Activated CD8-positive, alpha-beta memory T cell treated with anti-CD3 and anti-CD28 coated beads for 48 hours (primary cell): ENCODE measurements at places on chromosomes 4 and X.

DNA sequence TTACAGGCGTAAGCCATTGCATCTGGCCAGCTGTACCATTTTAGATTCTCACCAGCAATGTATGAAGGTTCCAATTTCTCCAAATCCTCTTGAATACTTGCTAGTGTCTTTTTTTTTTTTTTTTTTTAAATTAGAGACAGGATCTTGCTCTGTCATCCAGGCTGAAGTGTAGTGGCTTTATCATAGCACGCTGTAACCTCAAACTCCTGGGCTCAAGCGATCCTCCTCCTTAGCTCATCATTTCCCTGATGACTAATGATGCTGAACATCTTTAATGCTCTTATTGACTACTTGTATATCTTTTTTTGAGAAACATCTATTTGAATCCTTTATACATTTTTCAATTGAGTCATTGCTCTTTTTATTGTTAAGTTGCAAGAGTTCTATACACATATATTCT lies 40.3 kb downstream of the HDAC8 start:
- no peak for DNase-seq

DNA sequence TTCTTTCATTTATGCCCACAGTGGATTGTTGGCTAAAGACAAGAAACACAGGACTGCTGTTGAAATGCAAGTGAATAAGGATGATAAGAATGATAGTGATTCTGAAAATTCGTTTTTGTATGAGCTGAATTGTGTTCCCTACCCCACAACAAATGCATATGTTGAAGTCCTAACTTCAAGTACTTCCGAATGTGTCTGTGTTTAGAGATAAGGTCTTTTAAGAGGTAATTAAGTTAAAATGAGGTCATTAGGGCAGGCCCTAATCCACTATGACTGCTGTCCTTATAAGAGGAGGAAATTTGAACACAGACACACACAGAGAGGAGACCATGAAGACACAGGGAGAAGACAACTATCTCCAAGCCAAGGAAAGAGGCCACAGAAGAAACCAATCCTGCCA lies 126.6 kb upstream of the ACSL4 start:
- DNase-seq: no peak

GRCh38 chr4:123870216-123870876 lies 473.8 kb downstream of the SPRY1 start:
- no peak for DNase-seq

- DNase-seq: no peak
Measured at GRCh38 chr4:3703343-3703676, 62.9 kb upstream of the ADRA2C start.

DNA sequence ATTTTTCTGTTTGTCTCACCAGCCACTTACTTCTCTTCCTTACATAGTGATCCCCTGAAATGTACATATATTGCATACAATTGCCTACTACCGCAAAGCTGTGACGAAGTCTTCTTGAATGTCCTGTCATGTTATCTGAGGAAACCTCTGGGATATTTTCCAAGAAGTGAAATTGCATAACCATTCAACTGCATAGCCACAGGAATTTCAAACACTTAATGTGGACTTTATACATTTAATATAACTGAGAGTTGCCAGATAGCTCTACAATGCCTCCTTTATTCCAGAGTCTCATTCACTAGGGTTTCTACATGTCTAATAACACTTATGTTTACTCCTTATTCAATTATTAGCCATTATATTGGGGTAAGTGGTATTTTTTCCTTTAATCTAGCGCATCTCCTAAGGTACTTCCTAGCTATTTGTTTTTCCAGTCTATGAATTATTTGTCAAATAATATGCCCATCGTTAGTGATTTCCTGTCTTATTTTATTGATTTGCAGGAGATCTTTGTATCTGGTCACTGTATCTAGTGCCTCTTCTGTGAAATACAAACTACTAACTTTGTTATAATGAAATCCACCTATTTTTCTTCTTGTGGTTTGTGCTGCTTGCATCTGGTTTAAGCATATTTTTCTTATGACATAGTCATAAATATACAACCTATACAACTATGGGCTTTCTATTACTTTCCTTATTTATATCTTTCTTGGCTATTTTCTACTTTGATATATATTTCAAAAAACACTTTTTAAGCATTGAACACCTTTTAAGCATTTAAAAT lies 69.2 kb upstream of the GRID2 start:
- no peak for DNase-seq

DNA sequence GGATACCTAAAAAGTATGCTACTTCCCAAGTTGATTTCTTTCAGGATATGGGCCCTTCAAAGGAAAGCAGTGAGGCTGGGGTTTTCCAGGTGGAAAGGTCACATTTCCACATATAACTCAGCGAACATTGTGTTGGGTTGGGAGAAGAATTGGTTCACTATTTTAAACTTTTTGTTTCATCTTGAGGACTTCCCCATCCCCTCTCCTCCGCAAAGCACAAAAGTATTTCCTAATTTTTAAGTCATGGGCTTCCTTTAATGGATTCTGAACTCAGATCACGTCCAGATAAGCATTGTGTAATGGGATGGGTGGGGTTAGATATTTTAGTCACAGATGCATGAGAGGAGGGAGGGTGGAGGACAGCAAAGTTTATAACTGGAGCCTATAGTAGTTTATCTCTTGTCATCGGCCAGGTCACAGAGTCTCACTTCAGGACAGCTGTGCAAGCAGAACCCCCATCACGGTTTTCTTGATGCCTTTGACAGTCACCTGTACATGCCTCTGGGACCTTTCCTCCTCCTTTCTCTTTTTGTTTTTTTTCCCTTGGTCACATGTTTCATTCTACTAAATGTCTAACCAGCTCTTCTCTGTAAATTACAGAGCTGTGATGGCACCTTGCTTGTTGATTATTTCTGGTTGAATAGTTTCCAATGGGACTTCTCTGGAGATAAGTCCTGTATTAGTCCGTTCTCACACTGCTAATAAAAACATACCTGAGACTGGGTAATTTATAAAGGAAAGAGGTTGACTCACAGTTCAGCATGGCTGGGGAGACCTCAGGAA lies 115.4 kb downstream of the PTTG2 start:
- DNase-seq: no peak

DNA sequence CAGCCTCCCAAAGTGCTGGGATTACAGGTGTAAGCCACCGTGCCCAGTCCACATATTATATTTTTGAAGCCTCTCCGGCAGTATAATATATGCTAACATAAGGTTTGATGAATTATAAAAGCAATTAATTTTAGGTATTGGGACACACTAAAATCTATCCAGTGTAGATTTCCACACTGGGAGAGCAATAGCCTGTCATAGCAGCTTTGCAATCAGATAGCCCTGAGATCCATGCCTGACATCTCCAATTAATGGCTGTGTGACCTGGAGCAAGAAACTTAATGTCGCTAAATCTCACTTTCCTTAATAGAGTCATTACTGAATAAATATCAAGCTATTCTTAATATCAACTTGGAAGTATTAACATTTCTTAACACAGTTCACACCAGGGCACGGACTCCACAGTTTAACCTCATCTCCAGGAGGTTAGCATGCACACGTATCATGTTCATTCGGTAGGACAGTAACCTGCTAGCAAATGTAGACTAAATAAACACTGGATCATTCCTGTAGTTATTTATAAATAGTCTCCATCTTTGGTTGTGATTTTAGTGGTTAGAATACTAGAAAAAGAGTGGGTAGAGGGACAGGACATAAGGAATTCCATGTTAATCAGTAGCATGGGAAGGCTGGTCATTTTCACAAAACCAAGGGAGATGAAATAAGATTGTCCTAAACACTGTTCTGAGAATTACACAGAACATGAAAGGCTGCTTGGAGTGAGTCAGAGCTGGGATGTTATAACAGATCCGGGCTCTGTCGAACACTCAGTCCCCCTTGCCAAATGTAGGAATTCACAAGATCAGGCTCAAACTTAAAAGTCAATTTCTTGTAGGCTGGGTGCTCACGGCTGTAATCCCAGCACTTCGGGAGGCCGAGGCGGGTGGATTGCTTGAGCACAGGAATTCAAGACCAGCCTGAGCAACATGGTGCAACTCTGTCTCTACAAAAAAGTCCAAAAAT lies 254.7 kb downstream of the PALLD start:
- DNase-seq: no peak

GRCh38 chr4:42570221-42570620 lies 86.7 kb downstream of the ATP8A1 start:
- no peak for DNase-seq

DNA sequence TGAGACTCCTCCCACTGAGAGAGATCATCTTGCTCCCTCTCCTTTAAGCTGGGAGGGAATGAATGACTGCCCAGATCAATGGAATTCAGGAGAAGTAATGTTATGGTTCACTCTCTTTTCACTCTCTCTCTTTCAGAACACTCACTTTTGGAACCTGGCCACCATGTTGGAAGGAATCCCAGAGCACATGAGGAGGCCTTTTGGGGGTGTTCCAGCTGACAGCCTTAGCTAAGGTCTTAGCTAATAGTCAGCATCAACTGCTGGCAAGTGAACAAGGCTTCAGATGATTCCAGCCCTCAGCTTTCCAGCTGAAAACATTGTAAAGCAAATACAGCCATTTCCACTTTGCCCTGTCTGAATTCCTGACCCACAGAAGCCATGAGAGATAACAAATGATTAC lies 124.0 kb upstream of the CLNK start:
- no peak for DNase-seq

DNA sequence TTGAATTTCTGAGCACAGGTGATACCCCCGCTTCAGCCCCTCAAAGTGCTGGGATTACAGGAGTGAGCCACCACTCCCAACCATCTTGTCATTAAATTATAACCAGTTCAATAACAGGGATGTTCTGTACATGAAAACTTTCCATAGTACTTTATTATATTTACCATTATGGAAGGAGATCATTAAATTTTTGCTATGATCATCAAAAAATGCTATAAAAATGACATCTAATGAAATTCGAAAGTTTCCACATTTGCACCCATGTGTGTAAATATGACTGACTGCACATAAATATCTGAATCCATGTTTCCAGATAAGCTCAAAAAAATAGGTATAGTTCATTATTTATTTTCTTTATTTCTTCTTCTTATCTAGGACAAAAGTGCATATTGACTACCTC lies 182.6 kb downstream of the FBXO8 start:
- DNase-seq: no peak

DNA sequence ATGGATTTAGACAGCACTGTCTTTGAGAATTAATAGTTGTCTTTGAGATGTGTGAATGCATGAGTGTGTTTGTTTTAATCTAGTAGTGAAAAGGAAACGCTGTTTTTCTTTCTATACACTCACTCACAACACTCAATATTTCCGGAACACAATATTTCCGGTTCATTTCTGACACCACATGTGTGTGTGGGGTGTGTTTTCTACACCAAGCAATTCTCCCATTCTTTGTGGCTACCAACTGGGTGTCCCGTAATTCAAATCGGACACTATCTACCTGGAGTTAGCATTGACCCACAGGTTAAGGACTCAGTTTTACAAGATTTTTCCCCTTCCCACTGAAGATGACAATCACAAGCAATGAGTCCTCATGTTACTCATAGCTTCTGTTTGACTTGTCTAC lies 113.9 kb downstream of the SNCA start:
- no peak for DNase-seq

DNA sequence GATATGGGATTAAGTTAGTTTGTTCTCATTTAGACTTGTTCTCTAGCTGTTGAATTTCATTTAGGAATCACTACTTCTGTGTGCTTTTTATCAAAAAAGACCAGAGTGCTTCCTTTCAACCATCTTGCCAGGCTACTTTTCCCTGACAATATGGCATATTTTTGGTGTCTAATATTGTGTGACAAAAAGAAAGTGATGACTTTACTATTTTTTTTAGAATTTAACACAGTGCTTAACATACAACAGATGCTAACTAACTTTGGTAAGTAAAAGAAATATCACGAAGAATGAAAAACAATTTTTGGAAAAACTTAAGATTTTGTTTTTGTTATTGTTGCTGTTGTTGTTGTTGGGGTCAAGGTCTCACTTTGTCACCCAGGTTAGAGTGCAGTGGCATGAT lies 462.2 kb upstream of the PABPC4L start:
- no peak for DNase-seq

DNA sequence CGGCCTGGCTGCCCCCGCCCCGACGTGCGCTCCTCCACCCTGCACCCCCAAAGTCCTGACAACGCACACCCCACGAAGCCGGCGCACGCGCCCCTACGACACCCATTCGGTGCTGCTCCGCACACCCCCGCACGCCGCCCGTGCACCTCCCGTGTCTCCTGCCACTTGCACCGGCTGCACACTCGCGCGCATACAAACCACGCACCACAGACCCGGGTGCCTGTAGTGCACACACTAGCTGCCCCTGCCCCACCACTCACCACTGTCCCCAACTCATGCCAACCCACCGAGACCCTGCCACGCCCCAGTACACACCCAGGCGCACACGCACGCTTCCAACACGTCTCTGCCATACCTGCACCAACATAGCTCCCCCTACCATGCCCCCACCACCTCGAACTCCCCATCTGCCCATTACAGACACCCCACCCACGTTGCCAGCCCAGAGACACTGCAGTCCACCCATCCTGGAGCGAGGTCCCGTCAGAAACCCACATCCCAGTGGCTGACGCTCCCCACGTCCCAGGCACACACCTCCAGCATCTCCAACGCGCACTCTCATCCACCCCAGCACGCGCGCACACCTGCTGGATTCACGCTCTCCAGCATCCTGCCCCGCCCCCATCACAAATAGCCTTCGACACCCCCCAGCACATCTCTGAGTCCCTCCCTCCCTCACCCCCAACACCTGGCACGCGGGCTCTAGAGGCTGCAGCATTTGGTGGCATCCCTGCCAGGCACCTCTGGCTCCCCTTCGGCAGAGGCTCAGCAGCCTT lies 4.2 kb upstream of the DUSP9 start:
- DNase-seq: no peak
